ENCODE measurements at places on chromosomes 5 and 9.
A peak's percentile ranks its signal among the peaks of the same experiment; 100 is the strongest.

- DNase-seq, result no peak
Observed at GRCh38 chr5:33008751-33009418, 297.8 kb downstream of the NPR3 start.

GRCh38 chr9:84788803-84789462 is 119.4 kb downstream of the NTRK2 start:
- no peak for DNase-seq

GRCh38 chr9:126791406-126792230 is 13.2 kb upstream of the ZBTB43 start:
- DNase-seq, result no peak

- no peak for DNase-seq
Observed at GRCh38 chr5:138051441-138052296, 18.8 kb upstream of the FAM13B start.

- no peak for DNase-seq
Observed at GRCh38 chr5:82796643-82797416, 280.4 kb downstream of the TMEM167A start.

- DNase-seq, result no peak
Observed at GRCh38 chr9:100222674-100223073, 123.6 kb downstream of the INVS start.

- DNase-seq, result peak; percentile 19
Observed at GRCh38 chr5:140114341-140115185, 654 bp downstream of the PURA start.

DNA sequence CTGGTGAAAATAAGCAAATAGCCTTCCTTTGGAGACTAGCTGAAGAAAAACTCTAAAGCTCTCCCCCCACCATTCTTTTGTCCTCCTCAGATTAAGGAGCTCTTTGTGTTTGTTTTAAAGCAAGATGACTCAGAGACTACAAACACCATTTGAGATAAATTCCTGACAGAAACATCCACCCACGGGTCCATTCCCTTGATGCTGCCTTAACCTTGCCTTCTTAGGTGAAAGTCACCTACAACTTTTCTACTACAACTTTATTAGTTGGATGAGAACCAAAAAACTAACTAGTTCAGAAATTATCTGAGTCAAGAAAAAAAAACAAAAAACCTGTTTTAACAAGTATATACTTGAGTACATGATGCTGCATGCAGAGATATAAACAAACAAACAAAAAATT is 831.1 kb downstream of the NR2F1-AS1 start:
- no peak for DNase-seq
